A549 treated with Mapracorat at 1 μM for 4 hours (cell line): ENCODE measurements at places on chromosomes 7 and 10. TPM values are rescaled to one million over a fixed set of nuclear protein-coding genes. Genes with fewer than 3 reads are reported as not detected.

The ZFAND4 gene
- total RNA-seq, result 3.5 to 5.2 TPM (median 4.8 TPM) in 5 replicates

The PVRIG gene
- not detected in 5 replicates for total RNA-seq

The CALHM1 gene
- total RNA-seq, result 0.04 TPM in 1 of 5 replicates, not detected in the others

The ACTL6B gene
- total RNA-seq, result not detected in 5 replicates

The GPR85 gene
- not detected in 5 replicates for total RNA-seq

The OIT3 gene
- total RNA-seq, result 0.11 TPM in 1 of 5 replicates, not detected in the others
